GM12892 (cell line): ENCODE measurements at places on chromosomes 4 and X.

- no peak for DNase-seq
Measured at GRCh38 chrX:70134116-70134477, 850 bp downstream of the IGBP1 start.

- DNase-seq: no peak
Measured at GRCh38 chr4:180932370-180933001, 1310.7 kb upstream of the TENM3 start.

DNA sequence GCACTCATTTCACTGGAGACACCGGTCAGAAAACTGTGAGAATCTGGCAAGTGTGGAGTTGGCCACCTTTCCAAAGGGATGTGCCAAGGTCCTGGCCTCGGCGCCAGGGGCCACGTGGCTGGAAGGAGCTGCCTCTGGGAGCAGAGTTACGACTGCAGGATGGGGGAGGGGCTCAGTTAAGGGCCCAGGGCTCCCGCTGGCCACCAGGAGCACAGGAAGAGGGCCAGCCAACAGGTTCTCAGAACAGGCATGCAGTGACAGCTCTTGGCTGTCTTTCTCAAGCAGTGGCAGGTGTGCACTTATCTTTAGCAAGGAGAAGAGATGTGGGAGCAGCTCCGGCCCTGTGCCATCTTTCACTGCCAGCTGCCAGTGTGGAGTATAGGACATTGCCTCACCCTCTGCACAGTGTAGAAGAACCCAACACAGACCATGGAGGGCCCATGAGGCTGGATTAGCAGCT, 115.9 kb upstream of the RBPJ start:
- DNase-seq: no peak

DNA sequence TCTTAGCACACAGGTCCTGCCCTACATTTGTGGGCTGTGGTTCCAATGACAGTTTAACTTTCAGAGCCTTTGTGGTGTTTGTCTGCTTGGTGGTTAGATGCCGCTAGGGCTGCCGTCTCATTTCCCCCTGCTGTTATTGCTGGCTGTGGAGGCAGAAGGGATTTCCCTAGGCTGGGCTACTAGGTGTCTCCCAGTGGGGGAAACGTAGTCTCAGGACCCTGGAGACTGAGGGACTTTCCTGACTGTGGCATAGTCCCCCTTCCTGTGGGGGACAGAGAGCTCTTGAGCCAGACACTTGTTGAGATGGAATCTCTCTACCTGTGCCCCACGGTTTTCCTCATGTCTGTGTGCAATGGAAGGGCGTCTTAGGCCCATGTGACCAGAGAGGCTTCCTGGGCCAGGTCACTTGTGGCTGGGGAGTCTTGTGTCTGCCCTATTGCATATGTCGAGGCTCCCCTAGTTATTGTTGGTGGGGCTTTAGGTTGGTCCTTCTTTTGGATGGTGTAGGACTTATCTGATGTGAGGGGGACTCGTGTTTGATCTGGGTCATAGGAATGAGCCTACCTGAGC, 68.2 kb downstream of the ARHGAP10 start:
- peak; percentile 38 for DNase-seq

DNA sequence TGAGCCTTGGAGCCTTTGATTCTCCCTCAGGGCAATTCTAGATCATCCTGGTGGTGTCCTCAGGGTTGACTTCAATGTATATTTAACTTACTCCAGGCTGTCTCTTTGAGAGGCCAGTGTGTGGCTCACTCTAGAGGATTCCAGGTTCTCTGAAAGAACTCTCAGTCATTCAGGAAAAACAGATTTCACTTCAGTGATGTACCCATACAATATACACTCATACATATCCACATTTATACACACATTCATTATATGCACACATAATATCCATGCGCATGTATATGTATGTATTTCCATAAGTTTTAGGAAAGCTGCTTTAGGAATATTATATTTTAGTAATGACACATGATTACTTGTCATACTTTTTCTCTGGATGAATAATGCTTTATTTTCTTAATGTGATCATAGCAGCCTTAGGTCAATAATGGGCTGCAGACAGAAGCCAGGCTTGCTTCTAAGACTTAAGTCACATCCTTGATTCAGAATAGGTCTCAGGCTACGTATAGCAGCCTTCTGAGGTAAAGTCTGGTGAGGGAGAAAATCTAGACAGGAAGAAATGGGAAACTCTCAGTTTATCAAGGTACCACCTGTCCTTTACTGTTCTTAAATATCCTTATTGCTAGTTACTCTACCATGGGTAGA, 397.0 kb downstream of the GPAT3 start:
- DNase-seq: no peak

DNA sequence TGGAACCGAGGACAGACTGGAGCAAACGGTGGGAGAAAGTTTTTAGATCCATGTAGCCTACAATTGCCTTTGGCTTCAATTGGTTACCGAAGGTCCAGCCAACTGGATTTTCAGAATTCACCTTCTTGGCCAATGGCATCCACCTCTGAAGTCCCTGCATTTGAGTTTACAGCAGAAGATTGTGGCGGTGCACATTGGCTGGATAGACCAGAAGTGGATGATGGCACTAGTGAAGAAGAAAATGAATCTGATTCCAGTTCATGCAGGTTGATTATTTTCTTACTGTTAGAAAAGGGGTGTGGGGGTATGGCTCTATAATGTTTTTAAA, 702 bp downstream of the KLHL5 start:
- DNase-seq: no peak

DNA sequence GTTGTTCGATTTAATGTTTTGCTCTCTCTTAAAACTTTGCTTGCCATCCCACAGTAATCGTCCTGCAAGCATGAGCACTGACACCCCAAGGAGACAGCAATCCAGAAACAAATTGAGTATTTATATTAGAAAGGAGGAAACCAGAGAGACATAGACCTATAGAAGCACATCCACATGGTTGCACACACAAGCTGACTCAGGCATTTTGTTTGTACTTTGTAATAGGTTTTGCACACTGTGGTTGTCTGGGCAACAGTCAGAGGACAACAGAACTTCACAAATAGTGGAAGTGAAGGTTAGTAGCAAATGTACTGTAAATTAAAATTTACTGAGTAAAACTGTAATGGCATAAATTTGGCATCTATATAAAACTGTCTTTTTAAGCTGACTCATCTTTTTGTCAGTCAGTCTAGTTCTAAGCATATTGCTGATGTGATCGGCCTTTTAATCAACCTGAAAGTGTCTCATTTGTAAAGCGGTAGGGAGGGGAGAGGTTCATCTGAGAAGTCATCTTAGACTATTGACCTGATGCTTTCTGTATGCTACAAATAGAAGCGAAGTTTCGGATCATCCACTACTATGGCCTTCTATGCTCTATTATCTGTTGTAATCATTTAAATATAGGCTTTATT, 1624.7 kb downstream of the ARAP2 start:
- DNase-seq: no peak

DNA sequence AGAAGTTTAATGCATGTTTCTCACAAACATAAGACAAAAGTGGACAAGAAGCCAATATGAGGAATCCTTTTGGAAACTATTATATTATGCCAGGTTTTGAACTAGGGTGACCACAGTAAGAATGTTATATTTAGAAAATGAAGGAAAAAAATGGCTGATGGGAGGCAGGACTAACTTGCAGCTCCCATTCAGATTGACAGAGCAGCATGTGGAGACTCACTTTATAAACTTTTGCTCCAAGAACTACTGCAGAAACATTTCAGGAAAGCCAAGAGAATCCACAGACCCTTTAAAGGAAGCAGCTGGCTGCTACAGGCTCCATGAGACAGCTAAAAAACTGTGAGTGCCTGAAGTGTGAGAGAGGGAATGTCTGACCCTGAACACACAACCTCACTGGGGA, 738.6 kb upstream of the GRIA3 start:
- no peak for DNase-seq

DNA sequence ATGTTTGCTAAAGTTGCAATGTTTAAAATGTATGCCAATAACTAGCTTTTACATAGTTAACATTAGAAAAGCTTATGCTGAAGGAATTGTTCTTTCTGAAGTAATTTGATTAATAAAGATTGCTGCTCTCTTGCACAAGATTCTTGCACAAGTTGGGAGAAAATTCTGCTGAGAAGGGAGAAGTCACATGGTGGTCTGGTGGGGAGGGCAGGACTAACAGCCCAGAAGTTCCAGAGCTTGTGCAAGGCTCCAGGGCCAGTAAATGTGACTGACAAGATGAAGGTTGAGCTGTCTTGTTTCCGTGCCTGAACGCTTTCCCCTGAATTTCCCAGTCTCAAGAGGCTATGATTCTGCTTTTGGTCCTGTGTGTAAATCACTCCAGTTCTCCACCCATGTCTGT, 112.9 kb upstream of the VCX start:
- DNase-seq: no peak

GRCh38 chrX:143781103-143781502, 60.6 kb upstream of the SPANXN2 start:
- no peak for DNase-seq
